GM13977 (cell line): ENCODE measurements at places on chromosomes 11 and 22.
A peak's percentile ranks its signal among the peaks of the same experiment; 100 is the strongest.

- DNase-seq = no peak
Observed at GRCh38 chr22:20209761-20210250, 58.3 kb downstream of the RTN4R start.

- no peak for DNase-seq
Observed at GRCh38 chr11:125173027-125173426, 8.5 kb downstream of the PKNOX2 start.

DNA sequence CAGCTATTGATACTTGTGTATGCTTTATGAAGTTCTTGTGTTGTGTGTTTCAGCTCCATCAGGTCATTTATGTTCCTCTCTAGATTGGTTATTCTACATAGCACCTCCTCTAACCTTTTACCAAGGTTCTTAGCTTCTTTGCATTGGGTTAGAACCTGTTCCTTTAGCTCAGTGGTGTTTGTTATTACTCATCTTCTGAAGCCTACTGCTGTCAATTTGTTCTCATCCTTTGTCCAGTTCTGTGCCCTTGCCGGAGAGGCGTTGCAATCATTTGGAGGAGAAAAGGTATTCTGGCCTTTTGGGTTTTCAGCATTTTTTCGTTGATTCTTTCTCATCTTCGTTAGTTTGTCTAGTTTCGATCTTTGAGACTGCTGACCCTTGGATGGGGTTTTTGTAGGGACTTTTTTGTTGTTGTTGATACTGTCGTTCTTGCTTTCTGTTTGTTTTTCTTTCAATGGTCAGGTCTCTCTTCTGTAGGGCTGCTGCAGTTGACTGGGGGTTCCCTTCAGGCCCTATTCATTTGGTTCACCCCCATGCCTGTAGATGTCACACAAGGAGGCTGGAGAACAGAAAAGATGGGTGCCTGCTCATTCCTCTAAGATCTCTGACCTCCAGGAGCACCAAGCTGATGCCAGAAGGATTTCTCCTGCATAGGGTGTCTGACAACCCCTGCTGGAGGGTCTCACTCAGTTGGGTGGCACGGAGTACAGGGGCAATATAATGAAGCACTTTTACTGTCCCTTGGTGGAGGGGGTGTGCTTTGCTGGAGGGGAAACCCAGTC, 35.9 kb upstream of the MUC15 start:
- no peak for DNase-seq

- no peak for DNase-seq
Observed at GRCh38 chr11:33649944-33650343, 50.7 kb downstream of the C11orf91 start.

- peak; percentile 49 for DNase-seq
Observed at GRCh38 chr11:132126973-132127899, 756.8 kb downstream of the NTM start.
